ENCODE measurements at places on chromosomes 16 and 17.

DNA sequence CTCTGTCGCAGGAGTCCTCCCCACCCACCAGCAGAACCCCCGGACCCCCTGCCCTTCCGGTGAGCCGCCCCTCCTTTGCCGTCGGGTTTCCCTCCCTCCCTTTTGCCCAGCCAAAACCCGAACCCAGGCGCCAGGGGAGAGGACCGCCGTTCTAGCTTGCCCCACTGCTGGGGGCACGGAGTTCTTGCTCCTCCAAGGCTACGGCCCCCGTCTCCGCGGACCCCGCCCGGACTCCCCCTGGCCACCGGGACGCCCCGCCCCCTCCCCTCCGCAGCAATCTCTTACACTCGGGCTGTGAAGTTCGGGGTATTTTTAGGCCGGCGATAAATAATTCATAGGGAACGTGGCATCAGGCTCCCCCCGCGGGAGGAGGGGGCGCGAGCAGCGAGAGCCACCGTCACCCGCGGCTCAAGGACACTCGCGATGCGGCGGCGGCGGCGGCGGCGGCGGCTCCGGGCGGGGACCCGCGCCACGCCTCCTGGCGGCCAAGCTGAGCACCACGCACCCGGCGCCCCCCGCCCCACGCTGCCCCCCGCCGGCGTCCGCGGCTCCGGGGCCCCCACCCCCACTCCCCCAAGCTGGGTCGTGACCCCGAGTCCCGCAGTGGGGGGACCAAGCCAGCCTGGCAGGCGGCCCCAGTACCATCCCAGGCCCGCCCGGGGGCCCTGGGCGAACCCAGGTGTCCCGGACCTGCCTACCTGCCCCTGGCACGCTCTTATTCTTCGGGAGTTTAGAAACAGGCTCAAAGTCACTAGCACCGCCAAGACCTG is at the start of gene GRIN2C:
Gene GRIN2C, minus strand, starts transcription at position 427 of the 770 bp plus-strand sequence. CDS start 4,793 bp downstream, outside the sequence.
- DNase-seq, result no peak

- no peak for DNase-seq
Measured at GRCh38 chr17:74461611-74462010, 4.8 kb upstream of the CD300A start.

DNA sequence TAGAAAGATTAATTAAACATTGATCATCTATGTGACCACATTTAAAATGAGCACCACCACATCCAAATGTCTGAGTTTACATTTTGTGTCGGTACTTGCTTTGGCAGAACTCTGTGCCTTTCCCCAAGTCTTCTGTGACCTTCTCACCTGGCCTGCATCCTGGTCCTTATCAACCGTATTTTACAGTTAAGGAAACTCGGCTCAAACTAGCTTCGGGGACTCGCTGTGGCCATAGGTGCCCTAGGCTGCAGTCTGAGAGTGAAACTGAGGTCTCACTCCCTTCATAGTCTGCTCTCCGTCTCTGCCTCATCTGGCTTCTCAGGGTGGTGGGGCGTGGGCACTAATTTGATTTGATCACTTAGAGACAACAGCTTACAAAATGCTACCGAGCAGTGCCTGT is 555.5 kb downstream of the WWOX start:
- DNase-seq, result no peak

GRCh38 chr16:78892951-78893733 is 707.4 kb downstream of the MAF start:
- no peak for DNase-seq

GRCh38 chr16:80161799-80162739 is 378.7 kb upstream of the DYNLRB2 start:
- no peak for DNase-seq
